ENCODE measurements at places on chromosomes 3 and 15. TPM values are rescaled to one million over a fixed set of nuclear protein-coding genes. Genes with fewer than 3 reads are reported as not detected.

The VGLL3 gene
- total RNA-seq, result 1.7 TPM

The HYAL3 gene
- total RNA-seq, result 14.7 TPM

The KIF7 gene
- total RNA-seq, result 1.2 TPM

The ASB14 gene
- total RNA-seq, result not detected

The CHRD gene
- not detected for total RNA-seq

All from tracheal epithelial cell (primary cell).